ENCODE measurements at places on chromosomes 1 and 21. TPM values are rescaled to one million over a fixed set of nuclear protein-coding genes. Genes with fewer than 3 reads are reported as not detected.

GRCh38 chr1:226132728-226133503, 53.6 kb downstream of the ACBD3 start:
- DNase-seq, result no peak
- H3K27me3 ChIP-seq, result no peaks in the 10 kb centered on the region

- peak overlapping the region; percentile 64 for H3K4me3 ChIP-seq
- H3K27me3 ChIP-seq, result no peaks in the 10 kb centered on the region
- H3K36me3 ChIP-seq, result peaks cover 67% of the 10 kb centered on the region
- DNase-seq, result peak; percentile 65
- H3K27ac ChIP-seq, result peak overlapping the region; percentile 73
- H3K4me1 ChIP-seq, result peaks cover 92% of the 10 kb centered on the region
These were observed 9.0 kb downstream of the CD2 start for GRCh38 chr1:116763116-116763786.

GRCh38 chr1:24057171-24057570, 54.8 kb downstream of the MYOM3 start:
- no peaks in the 10 kb centered on the region for H3K36me3 ChIP-seq
- no peaks in the 10 kb centered on the region for H3K27me3 ChIP-seq
- no peak overlapping the region for H3K27ac ChIP-seq
- H3K4me3 ChIP-seq, result no peak overlapping the region
- DNase-seq, result no peak

DNA sequence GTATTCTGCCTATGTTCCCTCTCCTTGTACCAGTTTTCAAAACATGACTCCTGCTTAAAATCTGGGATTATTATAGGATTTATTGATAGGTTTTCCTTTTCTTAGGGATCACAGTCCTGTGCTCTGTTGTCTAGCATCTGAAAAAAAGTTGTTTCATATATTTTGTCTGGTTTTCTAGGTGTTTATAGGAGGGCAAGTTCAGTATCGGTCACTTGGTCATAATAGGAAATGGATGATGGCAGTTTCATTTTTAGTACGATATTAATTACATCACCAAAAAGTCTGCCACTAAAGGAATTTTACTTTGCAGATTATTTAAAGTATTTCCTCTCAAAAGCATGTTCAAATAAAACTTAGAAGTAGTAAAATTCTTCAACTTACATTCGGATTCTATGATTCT, 94.4 kb downstream of the RASAL2 start:
- no peaks in the 10 kb centered on the region for H3K4me1 ChIP-seq
- H3K27ac ChIP-seq, result no peak overlapping the region
- H3K4me3 ChIP-seq, result no peak overlapping the region
- H3K36me3 ChIP-seq, result no peaks in the 10 kb centered on the region
- no peaks in the 10 kb centered on the region for H3K27me3 ChIP-seq

DNA sequence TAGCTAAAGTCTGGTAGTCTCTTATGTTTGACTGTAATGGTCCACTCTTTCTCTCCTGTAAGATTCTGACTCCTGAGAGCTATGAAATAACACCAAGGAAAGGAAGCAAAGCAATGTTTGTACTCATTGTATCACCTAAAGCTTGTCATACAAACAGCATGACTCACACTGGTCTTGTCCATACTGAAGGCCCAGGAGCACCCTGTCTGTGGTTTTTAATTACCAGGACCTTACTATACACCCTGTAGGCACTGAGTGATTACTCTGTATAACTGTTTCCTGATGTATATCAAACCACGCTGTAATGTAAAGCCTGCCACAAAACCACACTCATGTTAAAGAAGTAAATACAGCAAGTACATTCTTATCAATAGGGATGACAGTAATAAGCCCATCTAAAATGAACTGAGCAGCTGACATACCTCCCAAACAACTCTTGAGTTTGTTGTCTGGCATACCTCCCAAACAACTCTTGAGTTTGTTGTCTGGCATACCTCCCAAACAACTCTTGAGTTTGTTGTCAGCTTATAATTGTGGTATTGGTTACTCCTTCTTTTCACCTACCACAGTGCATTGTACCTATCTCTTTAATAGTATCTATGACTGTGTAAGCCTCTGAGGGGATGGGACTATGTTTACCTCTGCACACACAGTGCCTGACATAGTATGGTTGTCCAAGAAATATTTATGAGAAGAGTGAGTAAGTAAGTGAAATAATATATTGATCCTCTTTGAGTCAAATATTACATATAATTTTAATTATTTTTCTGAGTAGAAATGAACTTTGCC, 11.6 kb upstream of the TNFSF18 start:
- H3K36me3 ChIP-seq, result no peaks in the 10 kb centered on the region
- no peak for DNase-seq
- no peaks in the 10 kb centered on the region for H3K27me3 ChIP-seq

- no peaks in the 10 kb centered on the region for H3K27me3 ChIP-seq
- no peaks in the 10 kb centered on the region for H3K4me1 ChIP-seq
- no peak for DNase-seq
- no peak overlapping the region for H3K4me3 ChIP-seq
- H3K36me3 ChIP-seq, result peaks cover 32% of the 10 kb centered on the region
These were observed 66.0 kb upstream of the SDC3 start for GRCh38 chr1:30974536-30974935.

SYCP1 gene
- not detected for total RNA-seq

GRCh38 chr1:15627343-15627988, 10.2 kb downstream of the DDI2 start:
- no peak for DNase-seq
- peaks cover 11% of the 10 kb centered on the region for H3K36me3 ChIP-seq
- no peak overlapping the region for H3K4me3 ChIP-seq
- peak overlapping the region; percentile 22 for H3K27ac ChIP-seq

GRCh38 chr1:1669468-1670440, 10.9 kb upstream of the CDK11B start:
- peaks cover 11% of the 10 kb centered on the region for H3K36me3 ChIP-seq
- no peaks in the 10 kb centered on the region for H3K4me1 ChIP-seq
- no peak overlapping the region for H3K4me3 ChIP-seq
- H3K27ac ChIP-seq, result no peak overlapping the region
- no peak for DNase-seq

- H3K27ac ChIP-seq, result no peak overlapping the region
- no peaks in the 10 kb centered on the region for H3K36me3 ChIP-seq
- H3K4me1 ChIP-seq, result no peaks in the 10 kb centered on the region
- no peaks in the 10 kb centered on the region for H3K27me3 ChIP-seq
- no peak for DNase-seq
- H3K4me3 ChIP-seq, result no peak overlapping the region
These were observed 6.1 kb upstream of the IGFN1 start for GRCh38 chr1:201184307-201185122.

GRCh38 chr21:36100971-36101641, 31.3 kb downstream of the CBR1 start:
- no peak overlapping the region for H3K4me3 ChIP-seq
- peaks cover 7% of the 10 kb centered on the region for H3K27me3 ChIP-seq

KIAA0040 gene
- 31.8 TPM for total RNA-seq

NFIA gene
- 7.0 TPM for total RNA-seq

COL24A1 gene
- not detected for total RNA-seq

MAP10 gene
- total RNA-seq, result 1.8 TPM

- H3K27me3 ChIP-seq, result no peaks in the 10 kb centered on the region
- H3K27ac ChIP-seq, result no peak overlapping the region
- no peak for DNase-seq
- peaks cover 57% of the 10 kb centered on the region for H3K4me1 ChIP-seq
- H3K4me3 ChIP-seq, result no peak overlapping the region
These were observed 13.7 kb downstream of the FGR start for GRCh38 chr1:27621051-27621920.

SLC2A5 gene
- not detected for total RNA-seq

SPRR1B gene
- not detected for total RNA-seq

- peaks cover 33% of the 10 kb centered on the region for H3K4me1 ChIP-seq
- no peak overlapping the region for H3K4me3 ChIP-seq
- no peak overlapping the region for H3K27ac ChIP-seq
These were observed 58.5 kb downstream of the WNT9A start for GRCh38 chr1:227889047-227889862.

DNA sequence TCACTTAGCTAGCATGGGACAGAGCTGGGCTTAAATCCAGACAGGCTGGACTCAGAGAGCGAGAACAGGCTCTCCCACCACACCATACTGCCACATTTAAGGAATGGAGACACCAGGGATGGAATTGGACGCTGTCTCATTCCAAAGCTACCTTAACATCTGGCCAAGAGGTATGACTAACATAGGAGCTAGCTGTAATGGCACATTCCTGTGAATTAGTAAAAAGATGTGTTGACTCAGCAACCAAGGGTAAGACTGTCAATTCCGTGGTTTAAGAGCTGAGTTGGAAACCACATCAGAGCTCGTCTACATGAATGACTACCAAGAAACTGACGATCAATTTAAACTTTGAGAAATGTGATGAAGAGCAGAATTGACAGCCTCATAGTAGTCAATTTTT, 8.3 kb upstream of the TNFRSF9 start:
- no peak overlapping the region for H3K4me3 ChIP-seq
- no peaks in the 10 kb centered on the region for H3K27me3 ChIP-seq
- no peaks in the 10 kb centered on the region for H3K36me3 ChIP-seq
- H3K4me1 ChIP-seq, result peaks cover 19% of the 10 kb centered on the region

- H3K27ac ChIP-seq, result no peak overlapping the region
- no peak for DNase-seq
- no peaks in the 10 kb centered on the region for H3K36me3 ChIP-seq
- H3K27me3 ChIP-seq, result no peaks in the 10 kb centered on the region
- peaks cover 21% of the 10 kb centered on the region for H3K4me1 ChIP-seq
These were observed 118.1 kb downstream of the SPSB1 start for GRCh38 chr1:9410737-9411297.

MTF2 gene
- total RNA-seq, result 43.4 TPM

GRCh38 chr1:168865850-168866620, 137.0 kb upstream of the DPT start:
- no peaks in the 10 kb centered on the region for H3K36me3 ChIP-seq
- no peaks in the 10 kb centered on the region for H3K4me1 ChIP-seq
- H3K27me3 ChIP-seq, result no peaks in the 10 kb centered on the region
- H3K27ac ChIP-seq, result no peak overlapping the region
- no peak for DNase-seq

GRCh38 chr21:34034369-34035014, 38.9 kb upstream of the MRPS6 start:
- no peak for DNase-seq
- H3K4me1 ChIP-seq, result no peaks in the 10 kb centered on the region
- no peaks in the 10 kb centered on the region for H3K36me3 ChIP-seq
- H3K4me3 ChIP-seq, result no peak overlapping the region
- H3K27ac ChIP-seq, result no peak overlapping the region

GRCh38 chr1:6727535-6727934, 25.9 kb upstream of the DNAJC11 start:
- no peak overlapping the region for H3K27ac ChIP-seq
- DNase-seq, result peak; percentile 26
- no peak overlapping the region for H3K4me3 ChIP-seq
- peaks cover 2% of the 10 kb centered on the region for H3K27me3 ChIP-seq

ERICH3 gene
- not detected for total RNA-seq

DNA sequence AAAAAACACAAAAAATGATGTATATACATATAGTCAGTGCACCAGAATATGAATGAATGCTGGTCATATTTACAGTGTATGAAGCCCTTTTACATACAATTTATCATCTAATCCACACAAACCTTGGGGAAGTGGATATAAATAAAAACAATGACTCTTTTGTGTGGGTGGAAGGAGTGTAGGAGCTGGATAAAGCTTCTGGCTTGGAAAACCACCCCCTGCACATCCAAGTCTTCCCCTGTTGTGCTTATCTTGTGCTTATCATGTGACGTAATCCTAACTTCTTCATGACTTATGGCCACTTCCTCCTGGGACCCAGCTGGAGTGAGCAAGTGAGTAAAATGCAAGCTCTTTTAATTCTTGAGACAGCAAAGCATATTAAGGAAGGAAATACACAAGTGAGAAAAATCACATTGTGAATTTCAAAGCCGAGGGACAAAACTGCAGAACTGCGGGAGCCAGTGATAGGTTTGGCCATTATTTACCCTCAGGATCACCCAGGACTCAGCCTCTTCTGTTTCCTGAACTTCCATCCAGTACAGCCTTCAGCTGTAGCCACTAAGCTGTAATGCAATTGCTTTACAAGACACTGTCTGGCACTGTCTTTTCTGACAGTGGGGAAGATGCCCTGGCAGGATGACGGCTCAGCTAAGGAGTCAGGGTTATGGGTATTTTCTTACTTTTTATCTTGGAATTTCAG, 104.0 kb upstream of the PPM1J start:
- no peak overlapping the region for H3K4me3 ChIP-seq
- peak overlapping the region; percentile 62 for H3K27ac ChIP-seq
- H3K27me3 ChIP-seq, result no peaks in the 10 kb centered on the region

DNA sequence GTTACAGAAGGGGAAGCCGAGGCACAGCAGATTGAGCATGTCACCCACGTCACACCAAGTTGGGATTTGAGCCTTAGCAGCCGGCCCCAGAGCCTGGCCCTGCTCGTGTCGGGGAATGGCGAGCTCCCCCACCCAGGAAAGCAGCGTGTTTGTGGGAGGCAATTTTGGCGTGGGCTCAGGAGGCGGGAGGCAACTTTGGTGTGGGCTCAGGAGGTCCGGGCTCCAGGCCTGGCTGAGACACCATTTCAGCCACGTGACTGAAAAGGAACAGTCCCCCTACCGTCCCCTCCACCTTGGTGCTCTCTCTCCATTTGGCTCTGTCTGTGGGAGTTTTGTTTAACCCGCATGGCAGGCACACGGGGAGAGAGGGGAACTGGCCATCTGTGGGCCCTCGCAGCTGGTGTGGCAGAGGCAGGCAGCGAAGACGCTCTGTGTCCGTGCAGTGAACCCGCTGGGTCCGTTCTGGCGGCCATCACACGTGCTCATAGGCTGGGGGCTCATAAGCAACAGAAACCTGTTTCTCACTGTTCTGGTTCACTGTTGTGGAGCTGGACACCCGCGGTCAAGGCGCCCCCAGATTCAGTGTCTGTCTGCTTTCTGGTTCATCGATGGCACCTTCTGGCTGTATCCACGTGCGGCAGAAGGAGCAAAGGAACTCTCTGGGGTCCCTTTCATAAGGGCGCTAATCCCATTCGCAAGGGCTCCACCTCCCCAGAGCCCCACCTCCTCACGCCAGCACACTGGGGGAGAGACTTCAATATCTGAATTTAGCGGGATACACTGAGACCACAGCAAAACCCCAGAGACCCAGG, 110.2 kb downstream of the CRYAA start:
- H3K4me3 ChIP-seq, result no peak overlapping the region
- H3K27ac ChIP-seq, result no peak overlapping the region
- no peaks in the 10 kb centered on the region for H3K4me1 ChIP-seq
- no peak for DNase-seq

DNA sequence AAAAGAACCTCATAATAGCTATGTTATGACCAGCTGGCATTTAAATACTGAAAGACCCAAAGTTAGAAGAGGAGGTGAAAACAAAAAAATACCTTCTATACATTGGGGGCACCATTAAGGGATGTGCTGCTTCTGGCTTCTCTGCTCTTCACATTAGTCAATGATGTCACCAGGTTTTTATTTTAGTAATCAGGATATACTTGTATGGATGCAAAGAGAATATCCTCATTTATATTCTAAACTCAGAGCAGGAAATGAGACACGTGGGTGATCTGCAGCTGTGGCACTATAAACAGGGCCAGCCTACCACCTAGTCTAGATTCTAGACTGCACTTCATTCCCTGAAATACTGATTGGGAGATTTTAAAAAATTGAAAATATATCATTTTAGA, 51.2 kb downstream of the WLS start:
- H3K36me3 ChIP-seq, result no peaks in the 10 kb centered on the region
- no peak overlapping the region for H3K4me3 ChIP-seq
- no peaks in the 10 kb centered on the region for H3K4me1 ChIP-seq
- H3K27ac ChIP-seq, result no peak overlapping the region

Data from CD8-positive, alpha-beta memory T cell (primary cell).